ENCODE measurements at places on chromosomes 3 and 15.

DNA sequence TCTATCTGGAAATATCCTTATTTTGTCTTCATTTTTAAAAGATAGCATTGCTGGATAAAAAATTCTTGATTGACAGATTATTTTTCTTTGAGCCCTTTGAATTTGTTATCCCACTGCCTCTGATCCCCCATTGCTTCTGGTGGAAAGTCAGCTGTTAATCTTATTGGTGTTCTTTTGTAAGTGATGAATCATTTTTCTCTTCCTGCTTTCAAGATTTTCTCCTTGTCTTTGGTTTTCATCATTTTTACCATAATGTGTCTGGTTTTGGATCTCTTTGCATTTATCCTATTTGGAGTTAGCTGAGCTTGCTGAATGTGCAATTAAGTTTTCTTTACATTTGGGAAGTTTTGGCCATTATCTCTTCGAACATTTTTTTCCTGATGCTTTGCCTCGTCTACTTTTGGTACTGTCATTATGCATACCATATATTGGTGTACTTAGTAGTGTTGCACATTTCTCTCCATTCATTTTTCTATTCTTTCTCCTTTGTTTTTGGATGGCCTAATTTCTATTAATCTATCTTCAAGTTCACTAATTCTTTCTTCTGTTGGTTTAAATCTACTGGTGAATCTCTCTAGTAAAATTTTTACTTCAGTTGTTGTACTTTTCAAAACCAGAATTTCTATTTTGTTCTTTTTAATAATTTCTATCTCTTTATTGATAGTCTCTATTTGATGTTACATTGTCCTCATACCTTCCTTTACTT lies 440.0 kb upstream of the PROK2 start:
- no peak for DNase-seq

DNA sequence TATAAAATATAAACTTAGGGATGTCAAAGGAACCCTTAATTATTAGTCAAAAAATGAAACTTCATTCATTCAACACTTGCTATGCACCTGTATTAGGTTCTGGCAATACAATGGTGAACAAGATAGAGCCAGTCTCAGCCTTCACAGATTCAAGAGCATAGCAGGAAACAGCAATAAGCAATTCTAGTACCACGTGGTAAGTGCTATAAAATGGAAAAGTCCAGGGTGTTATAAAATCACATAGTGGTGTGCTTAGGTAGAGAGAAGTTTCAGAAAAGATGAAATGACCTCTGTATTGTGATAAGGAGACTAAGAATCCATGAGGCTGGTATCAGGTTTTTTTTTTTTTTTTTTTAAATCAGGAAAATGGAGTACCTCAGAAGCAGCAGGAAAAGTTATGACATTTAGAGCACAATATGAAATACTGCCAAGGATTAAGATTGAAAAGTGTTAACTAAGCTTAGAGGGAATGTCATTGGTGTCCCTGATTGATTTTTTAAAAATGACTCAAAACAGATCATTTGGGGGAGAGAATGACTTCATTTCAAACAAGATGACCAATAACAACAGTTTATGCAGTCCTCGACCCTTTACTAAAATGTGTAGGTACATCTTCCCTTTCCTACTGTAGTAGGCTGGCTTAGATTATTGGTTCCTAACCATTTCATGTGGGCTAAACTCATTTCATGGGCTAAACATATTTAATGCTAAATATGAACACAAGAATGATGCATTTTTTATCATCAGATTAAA lies 5.0 kb downstream of the TOMM70 start:
- no peak for DNase-seq

- DNase-seq = peak; percentile 91
Observed at GRCh38 chr3:149473357-149474249, 894 bp upstream of the TM4SF4 start.

GRCh38 chr3:188006726-188007393 lies 147.1 kb upstream of the LPP start:
- DNase-seq = no peak

DNA sequence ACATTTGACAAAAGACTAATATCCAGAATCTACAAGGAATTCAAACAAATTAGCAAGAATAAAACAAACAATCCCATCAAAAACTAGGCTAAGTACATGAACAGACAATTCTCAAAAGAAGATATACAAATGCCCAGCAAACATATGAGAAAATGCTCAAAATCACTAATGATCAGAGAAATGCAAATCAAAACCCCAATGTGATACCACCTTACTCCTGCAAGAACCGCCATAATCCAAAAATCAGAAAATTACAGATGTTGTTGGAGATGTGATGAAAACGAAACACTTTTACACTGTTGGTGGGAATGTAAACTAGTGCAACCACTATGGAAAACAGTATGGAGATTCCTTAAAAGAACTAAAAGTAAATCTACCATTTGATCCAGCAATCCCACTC lies 79.4 kb downstream of the SNTN start:
- no peak for DNase-seq

DNA sequence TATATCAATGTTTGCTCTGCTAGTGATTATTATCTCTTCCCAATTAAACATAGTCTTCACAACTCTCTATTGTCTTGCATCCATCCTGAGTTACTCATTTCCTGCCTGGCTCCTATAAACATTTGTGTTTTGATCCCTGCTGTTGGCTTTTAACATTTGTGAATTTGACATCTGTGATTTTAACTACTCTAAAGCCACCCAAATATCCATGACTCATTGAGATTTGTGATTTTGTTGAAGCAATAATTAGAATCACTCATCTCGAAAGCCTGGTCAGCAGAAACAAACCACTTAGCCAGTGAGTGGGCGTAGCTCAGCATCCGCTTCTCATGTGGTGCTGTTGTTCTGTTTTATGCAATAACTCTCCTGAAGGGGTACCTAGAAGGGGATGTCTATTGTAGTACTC lies 174.3 kb upstream of the ZBTB20 start:
- DNase-seq = no peak
